ENCODE measurements at places on chromosomes 4 and X.

DNA sequence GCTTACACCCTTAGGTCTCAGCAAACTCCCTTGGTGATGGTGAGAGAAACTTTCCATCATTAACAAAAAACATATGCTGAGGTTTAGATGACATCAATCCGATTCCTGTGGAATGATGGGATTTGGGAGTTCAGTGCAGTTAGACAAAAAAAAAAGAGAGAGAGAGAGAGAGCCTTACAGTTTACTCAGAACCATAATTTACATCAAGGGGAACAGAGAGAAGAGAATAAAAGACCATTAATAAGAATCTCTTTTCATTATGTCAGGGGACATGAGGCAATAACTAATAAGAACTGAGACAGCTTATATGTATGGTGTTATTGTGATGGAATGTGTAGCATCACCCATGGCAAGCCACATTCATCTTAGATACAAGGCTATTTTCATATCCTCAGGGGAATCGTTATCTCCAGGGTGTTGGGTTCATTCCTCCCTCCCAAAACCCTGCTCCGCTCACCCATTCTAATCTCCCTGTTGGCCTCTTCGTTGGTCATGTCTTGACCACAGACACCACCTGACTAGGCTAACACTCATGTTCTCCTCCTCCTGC, 175.7 kb upstream of the MXRA5 start:
- DNase-seq = no peak

DNA sequence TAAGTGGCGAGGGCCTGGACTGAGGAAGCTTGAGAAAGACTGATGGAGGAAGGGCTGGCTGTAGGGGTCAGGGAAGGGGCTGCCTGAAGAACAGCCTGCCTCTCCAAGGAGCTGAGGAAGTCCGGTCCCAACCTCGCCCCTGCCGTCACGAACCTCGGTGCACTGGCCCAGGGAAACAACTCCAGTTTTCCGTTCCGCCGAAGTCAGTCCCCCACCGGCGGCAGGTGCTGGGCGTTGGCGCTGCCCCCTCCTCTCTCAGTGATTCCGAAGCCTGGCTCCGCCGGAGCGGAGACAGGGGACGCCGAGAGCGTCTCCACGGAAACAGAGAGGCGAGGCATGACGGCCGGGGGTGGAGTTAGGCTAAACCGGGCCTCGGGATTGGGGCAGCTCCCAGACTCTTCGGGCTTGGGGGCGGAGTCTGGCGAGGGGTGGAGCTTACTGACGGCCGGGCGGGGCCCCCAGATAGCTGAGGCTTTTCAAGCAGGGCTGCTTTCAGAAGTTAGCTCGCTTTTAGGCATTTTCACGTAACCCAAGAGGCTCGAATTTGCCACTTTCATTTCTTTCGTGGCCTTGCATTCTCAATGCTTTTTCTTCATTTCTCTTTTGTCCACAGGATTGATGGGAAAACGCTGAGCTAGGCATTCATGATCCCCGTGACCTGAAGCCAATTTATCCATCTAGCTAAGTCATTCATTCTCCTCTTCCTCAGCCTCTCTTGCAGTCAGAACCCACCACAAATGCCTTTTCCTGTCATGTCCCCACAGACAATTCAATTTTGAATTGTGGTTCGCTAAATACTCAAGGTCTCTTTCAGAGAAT, at the start of gene TTC29:
Gene TTC29 (minus strand): TSS at position 309 of the 819 bp plus-strand sequence. CDS start 5,969 bp downstream, outside the sequence.
- peak; percentile 67 for DNase-seq

DNA sequence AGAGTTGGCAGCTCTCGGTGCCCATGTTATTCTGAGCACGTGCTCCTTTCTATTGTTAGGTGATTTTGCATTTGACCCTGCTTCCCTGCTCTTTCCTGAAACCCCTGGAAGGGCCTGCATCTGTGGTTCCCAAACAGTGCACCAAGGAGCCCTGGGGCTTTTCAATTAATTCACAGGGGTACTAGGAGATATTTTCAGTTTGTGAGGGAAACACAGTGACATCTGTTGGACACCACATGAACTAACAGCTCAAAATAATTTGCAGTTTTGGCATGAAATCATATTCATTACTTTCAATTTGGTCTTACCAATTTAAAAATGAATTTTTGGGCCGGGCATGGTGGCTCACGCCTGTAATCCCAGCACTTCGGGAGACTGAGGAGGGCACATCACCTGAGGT, 156.6 kb downstream of the GATB start:
- no peak for DNase-seq

- no peak for DNase-seq
These were observed 159.2 kb downstream of the SPRY1 start for GRCh38 chr4:123555807-123556273.

- DNase-seq = no peak
These were observed 35.8 kb upstream of the PGRMC2 start for GRCh38 chr4:128323401-128323800.

DNA sequence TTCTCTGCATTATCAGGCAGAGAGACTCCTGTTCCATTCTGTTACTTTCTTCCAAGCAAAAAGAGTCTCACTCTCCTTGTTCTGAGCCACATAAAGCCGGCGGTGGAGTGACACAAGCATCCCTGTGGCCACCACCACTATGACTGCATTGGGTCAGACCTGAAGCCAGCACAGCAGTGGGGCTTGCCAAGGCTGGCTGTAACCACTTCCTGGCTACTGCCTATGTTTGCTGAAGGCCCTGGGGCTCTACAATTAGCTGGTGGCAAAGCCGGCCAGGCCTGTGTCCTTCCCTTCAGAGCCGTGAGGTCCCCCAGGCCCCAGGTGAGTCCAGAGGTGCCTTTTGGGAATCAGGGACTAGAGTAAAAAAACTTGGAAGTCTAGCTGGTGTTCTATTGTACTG, 31.8 kb downstream of the PLAC8 start:
- no peak for DNase-seq

- DNase-seq = no peak
These were observed 8.2 kb upstream of the FAT4 start for GRCh38 chr4:125306533-125306932.

DNA sequence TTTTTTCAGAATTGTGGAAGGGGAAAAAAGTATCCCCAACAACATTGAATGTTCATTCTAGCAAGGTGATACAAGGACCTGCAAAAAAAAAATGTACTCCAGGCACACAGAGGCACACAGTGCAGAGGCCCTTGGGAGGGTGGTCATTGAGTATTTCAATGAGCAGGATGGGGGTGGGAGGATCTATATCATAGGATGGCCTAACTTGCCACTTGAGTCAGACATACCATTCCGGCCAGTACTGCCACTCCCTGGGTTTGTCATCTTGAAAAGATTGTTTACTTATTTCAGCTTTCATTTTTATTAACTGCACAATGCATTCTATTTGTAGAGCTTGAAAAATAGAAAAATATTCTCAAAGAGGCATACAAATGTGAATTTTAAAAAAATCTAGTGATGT, 18.7 kb downstream of the ZNF595 start:
- no peak for DNase-seq

DNA sequence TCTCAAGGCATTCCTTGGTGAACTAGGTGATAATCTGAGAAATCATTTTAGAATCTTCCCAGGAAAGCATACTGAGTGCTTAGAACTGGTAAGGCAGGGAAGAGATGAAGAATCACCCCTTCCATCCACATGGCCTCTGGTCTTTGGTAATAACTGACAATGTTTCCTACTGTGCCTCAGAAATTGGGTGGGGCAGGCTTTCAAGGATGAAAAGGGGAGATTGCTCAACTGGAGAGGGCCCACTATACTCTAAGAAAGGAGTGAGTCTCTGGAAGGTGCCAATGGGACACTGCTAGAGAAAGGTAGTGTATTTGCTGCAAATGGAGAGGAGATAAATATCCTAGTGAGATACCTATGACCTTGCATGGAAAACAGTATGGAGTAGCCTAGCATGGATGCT, 135.0 kb upstream of the SCML1 start:
- no peak for DNase-seq

DNA sequence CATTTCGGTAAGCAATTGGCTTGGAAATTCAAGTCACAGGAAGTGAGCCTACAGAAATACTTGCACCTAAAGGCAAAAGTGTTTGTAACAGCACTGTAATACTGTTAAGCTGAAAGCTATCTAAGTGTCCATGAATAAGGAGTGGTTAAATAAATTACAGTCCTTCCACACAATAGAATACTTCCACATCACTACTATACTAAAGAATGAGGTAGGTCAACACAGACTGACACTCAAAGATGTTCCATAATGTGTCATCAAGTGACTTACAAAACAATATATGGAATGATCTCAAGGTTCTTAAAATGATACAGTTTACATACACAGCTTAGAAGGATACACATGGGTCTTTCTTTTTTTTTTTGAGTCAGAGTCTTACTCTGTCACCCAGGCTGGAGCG, 27.0 kb downstream of the SLC10A6 start:
- no peak for DNase-seq

DNA sequence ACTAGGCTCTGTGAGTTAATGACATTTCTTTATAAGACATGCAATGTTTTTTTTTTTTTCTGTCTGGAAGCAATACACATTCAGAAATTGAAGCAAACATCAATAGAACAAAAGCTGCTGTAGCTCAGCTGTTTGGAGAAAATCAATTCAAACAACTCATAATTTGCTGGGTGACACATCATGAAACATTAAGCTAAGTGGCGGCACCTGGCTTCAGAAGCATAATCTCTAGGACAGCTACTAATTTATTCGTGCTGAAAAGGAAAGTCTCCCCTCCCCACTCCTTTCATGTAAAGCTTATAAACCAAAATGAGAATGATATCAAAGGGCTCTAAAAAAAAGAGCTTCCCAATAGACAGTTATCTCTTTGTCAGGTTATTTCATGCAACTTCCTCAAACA, 73.9 kb downstream of the LUZP4 start:
- DNase-seq = no peak

DNA sequence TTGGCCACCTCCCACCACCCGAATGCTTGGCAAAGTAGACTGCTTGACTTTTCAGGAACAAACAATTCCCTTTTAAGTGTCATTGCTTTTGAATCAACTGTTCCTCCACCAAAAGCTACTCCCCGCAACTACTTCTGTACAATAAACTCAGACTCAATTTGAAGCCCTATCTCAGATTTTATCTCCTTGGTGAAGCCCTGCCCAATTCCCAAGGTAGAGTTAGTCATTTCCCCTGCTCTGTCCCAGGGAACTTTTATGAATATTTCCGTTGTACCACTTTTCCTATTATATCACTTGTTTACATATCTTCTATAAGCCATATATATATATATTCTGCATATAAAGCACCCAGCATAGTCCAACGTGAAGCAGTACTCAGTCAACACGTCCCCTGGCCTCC, 102.8 kb downstream of the C4orf51 start:
- no peak for DNase-seq

- DNase-seq = no peak
These were observed 52.0 kb downstream of the CDS1 start for GRCh38 chr4:84634961-84635360.

DNA sequence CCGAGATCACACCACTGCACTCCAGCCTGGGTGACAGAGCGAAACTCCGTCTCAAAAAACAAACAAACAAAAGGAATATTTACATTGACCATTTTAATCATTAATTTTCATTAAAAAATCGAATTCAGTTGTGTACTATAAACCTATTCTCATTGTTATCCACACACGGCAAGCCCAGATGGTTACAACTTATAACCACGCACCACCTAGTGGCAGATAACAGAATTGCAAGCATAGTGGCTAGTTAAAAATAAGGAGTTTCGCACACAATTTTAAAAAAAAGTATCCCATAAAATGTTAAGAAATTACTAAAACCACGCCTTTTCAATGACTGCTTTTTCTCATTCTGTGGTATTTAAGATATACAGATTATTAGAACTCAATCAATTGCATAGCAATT, 25.4 kb downstream of the MBNL3 start:
- DNase-seq = no peak

- DNase-seq = no peak
These were observed 103.6 kb downstream of the RAPGEF2 start for GRCh38 chr4:159206427-159206871.

GRCh38 chr4:146182443-146182842, 6.9 kb downstream of the LSM6 start:
- DNase-seq = no peak

GRCh38 chr4:85486425-85487086, 11.6 kb downstream of the ARHGAP24 start:
- DNase-seq = no peak

GRCh38 chrX:132875650-132876522, 82.5 kb downstream of the HS6ST2 start:
- DNase-seq = no peak

- DNase-seq = no peak
These were observed 365.2 kb downstream of the PRDM5 start for GRCh38 chr4:120557372-120557771.

DNA sequence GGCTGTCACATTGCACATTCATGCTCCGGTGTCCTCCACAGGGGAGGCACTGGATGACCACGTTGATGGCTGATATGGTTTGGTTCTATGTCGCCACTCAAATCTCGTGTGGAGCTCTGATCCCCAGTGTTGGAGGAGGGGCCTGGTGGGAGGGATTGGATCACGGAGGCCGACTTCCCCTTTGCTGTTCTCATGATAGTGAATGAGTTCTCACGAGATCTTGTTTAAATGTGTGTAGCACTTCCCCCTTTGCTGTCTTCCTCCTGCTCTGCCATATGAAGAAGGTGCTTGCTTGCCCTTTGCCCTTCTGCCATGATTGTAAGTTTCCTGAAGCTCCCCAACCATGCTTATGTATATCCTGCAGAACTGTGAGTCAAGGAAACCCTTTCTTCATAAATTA, 22.3 kb upstream of the NAT8L start:
- DNase-seq = no peak

All from activated T-helper 1 cell treated with anti-CD3 and anti-CD28 coated beads, Interleukin-2, amount 50 U/mL, for 16 hours (primary cell).